ENCODE measurements at places on chromosomes 4 and X.

GRCh38 chr4:152187693-152188092 lies 348.2 kb downstream of the FBXW7 start:
- no peak for DNase-seq

GRCh38 chr4:1984406-1985191 lies 24.2 kb downstream of the NELFA start:
- DNase-seq = no peak

DNA sequence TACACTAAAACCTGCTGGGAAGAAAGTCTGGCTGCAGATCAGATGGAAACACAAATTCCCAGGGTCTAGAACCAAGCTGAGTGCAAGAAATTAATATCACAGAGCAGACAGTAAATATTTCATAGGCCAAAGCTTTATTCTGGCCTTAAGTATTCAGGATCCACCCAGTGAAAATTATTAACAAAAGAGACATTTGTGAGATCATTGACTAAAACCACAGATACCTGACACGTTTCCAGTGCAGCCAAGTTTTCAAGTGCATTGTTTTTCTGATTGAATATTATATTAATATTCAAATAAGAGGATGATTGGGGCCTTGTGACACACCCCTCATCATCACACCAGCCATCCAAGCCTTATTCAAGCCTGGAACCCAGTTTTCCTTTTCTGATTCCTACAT lies 10.3 kb downstream of the ELOVL6 start:
- no peak for DNase-seq

DNA sequence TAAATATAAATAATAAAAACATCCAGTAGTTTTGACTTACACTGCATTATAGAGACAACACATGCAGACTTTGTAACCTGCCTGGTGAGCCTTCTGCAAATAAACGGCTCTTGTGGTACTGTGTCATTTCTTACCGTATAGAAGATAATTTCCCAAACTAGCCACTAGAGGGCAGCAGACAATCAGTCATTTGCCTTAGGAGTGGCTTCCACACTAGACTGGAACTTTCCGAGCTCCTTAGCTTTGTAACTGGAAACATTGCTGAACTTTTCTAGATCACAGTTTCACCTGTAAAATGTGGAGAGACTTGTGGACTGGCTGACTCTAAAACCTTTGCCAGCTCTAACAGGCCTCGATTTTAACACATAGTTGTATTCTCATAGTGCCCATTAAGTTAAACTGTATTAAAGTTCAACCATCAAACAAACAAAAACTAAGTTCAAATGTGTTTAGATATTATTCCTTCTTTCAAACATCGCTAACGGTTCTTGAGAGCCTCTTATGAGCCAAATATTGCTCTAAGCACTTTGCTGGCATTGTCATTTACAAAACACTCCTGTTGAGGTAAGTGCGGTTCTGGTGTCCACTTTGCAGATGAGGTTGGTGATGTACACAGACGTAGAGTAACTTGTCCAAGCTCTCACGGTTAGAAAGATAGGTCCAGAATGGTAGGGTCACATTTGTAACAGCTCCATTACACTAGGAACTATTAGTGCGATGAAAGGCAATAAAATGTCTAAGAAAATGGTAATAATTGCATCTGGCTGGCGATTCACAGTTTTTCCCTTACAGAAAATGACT lies 345.5 kb downstream of the ANK2 start:
- peak; percentile 70 for DNase-seq

GRCh38 chr4:8307121-8307520 lies 37.6 kb downstream of the HTRA3 start:
- DNase-seq = no peak

GRCh38 chrX:69163936-69164741 lies 1.1 kb downstream of the PJA1 start:
- peak; percentile 68 for DNase-seq

DNA sequence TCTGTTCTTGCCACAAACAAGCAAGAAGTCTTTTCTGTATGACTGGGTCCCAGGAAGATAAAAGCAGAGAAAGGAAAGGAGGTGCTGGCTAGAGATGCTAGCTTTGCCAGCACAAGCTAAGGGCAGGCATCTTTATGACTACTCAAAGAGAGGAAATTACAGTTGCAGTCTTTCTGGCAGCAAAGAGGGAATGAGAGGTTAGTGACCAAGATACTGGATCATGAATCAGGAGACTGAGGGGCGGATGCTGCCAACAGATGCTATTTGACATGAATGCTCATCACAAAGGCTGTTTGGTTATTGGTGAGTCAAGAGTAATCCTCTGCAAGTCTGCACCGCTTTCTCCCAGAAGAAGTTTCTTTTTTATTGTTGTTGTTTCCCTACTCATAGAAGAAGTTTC lies 5.5 kb upstream of the XIAP start:
- peak; percentile 13 for DNase-seq

DNA sequence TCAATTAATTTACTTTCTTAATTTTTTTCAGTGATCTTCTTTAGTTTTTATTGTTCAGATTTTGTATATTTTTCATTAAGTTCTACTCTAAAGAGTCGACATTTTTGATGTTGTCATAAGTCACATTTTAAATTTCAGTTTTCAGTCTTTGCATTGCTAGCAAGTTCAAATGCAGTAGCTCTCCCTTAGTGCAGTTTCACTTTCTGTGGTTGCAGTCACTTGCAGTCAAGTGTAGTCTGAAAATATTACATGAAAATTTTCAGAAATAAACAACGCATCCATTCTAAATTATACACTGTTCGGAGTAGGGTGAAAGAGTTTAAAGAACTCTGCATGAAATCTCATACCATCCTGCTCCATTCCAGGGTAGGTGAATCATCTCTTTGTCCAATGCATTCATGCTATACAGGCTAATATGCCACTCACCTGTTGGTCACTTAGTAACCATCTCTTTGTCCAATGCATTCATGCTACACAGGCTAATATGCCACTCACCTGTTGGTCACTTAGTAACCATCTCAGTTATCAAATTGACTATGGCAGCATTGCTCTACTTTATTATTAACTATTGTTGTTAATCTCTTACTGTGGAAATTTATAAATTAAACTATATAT lies 356.9 kb downstream of the STPG2 start:
- DNase-seq = no peak

GRCh38 chrX:78822157-78822690 lies 74.7 kb downstream of the LPAR4 start:
- DNase-seq = no peak

DNA sequence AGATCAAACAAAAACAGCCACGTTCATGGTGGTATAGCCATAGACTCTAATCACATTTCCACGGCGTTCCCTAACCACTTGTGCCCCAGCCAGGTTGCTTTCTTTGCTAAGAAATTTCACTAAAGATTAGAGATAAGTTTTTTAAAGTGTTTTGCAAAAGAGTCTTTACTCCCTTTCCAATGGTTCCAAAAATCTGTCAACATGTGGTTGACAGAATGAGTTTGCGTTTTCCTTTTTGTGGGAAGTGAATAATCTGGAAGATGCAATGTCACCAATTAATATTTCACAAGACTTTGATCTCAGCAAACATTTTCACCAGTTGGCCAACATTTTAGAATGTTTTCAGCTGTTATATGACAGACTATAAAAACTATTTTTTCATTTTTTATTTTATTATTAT lies 35.3 kb downstream of the CXCL1 start:
- DNase-seq = no peak

- DNase-seq = no peak
These were observed 418.4 kb downstream of the GASK1B start for GRCh38 chr4:157754410-157754809.

- DNase-seq = no peak
These were observed 132.9 kb upstream of the KLF8 start for GRCh38 chrX:56099271-56099670.

DNA sequence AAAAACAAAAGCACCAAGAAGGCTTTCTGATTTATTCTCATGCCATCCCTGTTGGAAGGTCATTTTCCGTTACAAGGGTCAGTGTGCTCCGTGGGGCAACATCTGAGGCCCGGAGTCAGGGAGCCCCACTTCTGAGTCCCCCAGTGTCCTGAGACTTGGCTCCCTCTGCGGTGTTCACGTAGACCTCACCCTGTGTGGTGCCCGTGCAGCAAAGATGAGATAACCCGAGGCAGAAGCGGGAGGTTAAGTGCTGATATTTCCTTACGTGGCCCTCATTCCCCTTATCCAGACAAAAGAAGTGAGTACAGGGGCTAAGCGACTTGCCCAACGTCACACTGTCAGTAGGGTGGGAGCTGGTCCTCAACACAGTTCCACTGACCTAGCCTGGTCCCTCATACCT lies 3.5 kb downstream of the JAKMIP1 start:
- no peak for DNase-seq

DNA sequence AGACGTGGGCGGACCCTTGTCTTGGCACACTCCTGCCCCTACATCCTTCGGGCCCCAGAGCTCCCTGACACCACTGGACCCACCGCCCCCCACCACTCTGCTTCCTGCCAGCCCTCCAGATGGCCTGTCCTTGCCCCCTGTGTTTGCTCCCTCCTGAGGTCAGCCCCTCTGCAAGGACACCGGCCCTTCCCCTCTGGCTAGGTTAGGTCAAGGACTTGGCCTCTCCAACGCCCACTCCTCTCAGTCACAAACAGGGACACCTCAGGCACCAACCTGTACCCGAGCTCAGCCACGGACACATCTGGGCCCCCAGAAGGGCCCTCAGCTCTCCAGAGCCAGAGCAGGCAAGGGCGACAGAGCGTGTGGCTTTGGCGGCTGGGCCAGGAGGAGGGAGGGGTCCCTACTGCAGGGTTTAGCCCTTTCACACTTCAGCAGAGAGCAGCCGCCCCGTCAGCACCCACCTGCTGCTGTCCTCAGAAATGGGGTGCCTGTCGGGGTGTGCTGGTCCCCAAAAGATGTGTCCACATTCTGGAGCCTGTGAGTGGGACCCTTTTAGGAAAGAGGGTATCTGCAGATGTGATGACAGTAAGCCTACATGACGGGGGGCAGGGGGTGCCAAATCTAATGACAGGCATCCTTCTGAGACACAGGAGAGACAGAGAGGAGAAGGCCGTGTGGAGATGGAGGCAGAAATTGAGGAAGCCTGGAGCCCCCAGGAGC lies 23.5 kb upstream of the DUSP9 start:
- DNase-seq = no peak

DNA sequence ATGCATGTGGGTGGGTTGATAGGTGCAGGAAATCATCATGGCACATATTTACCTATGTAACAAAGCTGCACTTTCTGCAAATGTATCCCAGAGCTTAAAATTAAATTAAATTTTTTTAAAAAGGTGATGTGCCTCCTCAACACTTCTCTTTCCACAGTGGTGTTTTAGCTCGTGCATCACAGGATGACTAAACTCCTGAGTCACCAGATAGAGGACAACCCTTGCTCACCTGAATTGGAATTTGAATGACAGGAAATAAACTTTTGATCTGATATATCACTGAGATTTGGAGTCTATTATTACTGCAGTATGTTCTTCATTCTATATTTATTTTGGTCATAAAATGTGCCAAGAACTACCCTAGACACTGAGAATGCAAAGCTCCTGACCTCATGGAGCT lies 185.3 kb downstream of the MAPK10 start:
- DNase-seq = no peak

DNA sequence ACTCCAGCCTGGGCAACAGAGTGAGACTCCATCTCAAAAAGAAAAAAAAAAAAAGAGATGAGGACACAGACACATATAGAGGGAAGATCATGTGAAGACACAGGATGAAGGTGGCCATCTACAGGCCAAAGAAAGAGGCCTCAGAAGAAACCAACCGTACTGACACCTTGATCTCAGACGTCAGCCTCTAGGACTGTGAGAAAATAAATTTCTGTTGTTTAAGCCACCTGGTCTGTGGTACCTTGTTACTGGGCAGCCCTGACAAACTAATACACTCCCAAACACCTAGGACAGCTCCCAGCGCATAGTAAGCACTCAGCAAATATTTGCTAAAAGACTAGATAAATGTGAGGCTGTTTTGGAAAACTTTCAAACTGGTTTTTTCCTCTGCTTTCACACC lies 59.2 kb upstream of the SMIM10 start:
- no peak for DNase-seq

DNA sequence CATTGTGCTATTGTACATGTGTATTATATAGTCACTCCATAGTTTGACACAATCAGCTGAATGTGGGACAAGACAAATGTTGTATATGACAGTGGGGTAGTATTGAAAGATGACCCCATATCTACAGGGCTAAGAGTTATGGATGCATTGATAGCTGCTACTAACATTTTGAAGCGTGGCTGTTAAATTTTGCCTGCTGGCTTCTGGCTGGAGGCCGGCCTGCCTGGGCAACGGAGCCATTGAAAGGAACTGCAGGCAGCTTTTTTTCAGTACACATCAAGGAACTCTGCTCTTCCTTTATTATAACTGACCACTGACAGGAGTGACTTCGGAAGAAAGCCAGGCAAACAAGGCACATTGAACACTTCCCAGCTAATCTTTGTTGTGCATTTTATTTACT lies 76.1 kb upstream of the TMEM33 start:
- DNase-seq = no peak

GRCh38 chr4:122091397-122091796 lies 60.7 kb upstream of the BLTP1 start:
- DNase-seq = no peak

DNA sequence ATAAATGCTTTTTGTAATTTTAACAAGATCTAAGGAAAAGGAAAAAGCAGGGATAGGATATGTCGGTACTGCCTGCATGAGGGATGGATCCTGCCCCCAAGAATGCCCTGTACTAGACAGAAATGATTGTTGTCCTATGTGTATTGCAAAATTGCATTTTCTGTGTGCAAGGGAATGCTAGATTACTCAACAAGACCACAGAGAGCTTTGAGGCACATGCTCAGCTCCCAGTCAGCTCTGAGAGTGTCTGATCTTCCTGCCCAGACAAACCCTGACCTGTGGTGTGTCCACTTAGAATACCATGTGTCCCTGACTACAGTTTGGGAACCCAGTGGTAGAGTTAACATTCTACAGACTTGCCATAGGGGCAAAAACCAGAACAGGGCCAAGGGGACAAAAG lies 129.2 kb upstream of the PAK3 start:
- DNase-seq = no peak

- DNase-seq = no peak
These were observed 117.5 kb downstream of the RAPGEF2 start for GRCh38 chr4:159220353-159220752.

DNA sequence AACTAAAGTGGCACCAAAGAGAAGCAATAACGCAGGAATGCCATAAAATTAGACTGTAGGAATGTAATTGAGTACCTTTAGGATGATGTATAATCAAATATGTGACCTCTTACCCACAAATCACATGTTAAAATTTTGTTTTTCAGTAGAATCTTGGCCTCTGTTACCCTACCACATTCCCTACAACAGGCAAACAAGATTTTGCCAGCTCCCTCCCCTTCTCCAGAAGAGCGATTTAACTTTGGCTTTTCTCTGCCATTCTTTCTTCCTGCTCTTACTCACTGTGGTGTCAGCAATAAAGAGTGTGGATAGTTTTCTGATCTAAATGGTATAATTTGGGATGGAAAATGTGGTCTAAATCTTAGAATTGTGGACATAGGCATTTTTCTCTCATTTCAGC lies 57.2 kb downstream of the TRIM2 start:
- no peak for DNase-seq

GRCh38 chr4:107693132-107693531 lies 26.9 kb downstream of the PAPSS1 start:
- DNase-seq = no peak

GRCh38 chrX:15645266-15645665 lies 19.3 kb downstream of the CLTRN start:
- DNase-seq = no peak

All from activated naive CD4-positive, alpha-beta T cell treated with anti-CD3 and anti-CD28 coated beads for 36 hours (primary cell).